Right lung (tissue), 10 donors: ENCODE measurements at places on chromosomes 3 and 15. TPM values are rescaled to one million over a fixed set of nuclear protein-coding genes. Genes with fewer than 3 reads are reported as not detected.

Gene CCR8
- polyA plus RNA-seq: not detected

Gene PSTPIP1
- polyA plus RNA-seq: 1.1 TPM

Gene PLD1
- 5.0 TPM for polyA plus RNA-seq

Gene GOLGA6A
- not detected for polyA plus RNA-seq

Gene CPLX3
- 0.10 TPM for polyA plus RNA-seq

GRCh38 chr15:100310513-100311153 lies 31.1 kb downstream of the ADAMTS17 start:
- DNase-seq: no peak

DNA sequence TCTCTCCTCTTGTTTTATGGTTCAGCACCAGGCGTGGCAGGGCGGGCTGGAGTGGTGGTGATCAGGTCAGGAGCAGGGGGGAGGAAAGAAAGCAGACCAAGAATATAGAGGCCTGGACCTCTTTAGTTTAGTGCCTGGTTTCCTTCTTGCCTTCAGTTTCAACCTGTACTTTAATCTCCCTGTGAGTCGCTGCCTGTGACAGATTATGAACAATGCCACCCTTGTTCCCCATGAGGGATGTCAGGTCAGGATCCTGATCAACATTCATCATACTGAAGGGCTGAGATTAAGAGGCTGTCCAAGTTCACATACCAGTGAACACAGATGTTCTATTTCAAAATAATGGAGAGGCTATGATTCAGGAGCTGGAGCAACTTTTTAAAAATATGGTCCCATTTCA lies 11.4 kb downstream of the ENTPD3 start:
- DNase-seq: no peak

DNA sequence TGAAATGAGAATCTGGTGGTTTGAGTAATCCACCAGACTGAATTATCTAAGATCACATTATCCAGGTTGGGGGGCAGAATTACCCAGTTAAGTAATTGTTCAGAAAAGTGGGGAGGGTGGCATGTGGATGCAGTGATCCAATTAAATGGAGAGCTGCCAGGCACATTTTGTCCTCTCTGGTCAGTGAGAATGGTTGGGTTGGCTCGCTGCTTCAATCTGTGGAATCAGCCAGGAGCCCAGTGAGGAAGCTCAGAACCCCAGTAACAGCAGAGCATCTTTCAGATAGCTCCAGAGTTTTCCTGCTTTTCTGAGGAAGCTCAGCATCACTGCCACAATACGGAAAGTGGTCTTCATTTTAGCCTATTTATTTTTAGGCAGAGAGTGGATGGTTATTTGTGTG lies 6.4 kb upstream of the EXOG start:
- no peak for DNase-seq

GRCh38 chr3:16122155-16122554 lies 52.3 kb upstream of the GALNT15 start:
- DNase-seq: no peak

DNA sequence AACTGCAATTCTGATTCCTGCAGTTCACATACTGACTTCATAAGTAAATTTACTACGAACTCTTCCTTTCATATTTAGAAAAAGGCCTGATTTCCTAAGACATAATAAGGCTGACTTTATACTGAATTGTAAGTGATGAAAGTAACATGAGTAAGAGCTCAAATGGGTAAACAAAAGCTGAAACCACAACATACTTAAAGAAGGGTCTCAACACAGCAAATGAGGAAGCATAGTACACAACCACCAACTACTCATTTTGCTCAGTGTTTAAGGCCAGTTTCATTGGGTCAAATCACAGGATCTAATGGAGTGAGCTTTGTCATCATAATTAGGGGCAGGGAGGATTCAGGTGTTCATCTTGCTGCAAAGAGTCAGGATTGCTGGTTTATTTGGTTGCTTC lies 81.4 kb downstream of the SETD2 start:
- no peak for DNase-seq

DNA sequence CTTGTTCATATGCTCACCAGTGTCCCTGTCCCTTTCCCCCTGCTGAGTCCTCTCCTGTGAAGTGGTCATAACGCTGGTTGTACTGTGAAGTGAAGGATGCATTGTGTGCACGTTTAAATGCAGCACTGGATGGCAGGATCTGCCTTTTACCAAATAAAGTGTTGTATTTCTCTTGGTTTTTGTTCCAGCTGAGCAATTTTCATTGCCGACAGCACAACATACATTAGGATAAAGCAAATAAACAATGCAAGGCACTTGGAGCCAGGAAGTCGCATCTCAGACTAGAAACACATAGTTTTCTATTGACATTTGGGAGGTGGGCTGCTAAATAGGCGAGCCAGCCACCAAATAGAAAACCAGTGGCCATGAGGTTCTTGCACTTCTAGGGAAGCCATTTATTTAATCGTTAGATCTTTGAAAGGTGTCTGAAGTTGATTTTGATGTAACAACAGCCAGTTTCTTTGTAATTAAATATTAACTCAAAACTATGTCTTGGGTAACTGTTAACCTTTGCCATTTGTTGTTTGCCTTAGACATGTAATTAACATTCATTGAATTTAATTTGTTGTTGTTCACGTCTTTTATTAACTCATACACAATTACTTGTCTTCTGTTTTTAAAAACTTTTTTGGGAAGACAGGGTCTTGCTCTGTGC lies 185.3 kb downstream of the FNDC3B start:
- no peak for DNase-seq

DNA sequence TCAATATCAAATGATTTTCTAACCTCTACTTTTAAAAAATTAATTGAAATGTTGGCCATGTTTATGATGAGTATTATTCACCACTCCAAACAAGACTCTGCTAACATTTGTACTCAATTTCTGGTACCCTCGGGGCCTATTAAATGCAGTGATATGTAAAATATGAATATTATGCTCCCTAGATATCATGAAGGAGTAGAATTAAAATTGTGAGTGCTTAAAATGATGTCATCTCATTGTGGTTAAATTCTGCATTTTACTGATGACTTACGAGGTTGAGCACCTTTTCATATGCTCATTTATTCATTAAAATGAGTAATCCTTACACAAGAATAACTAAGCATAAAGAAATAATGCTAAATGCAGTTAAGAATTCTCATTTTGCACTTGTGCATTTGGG lies 159.9 kb downstream of the OCA2 start:
- no peak for DNase-seq

DNA sequence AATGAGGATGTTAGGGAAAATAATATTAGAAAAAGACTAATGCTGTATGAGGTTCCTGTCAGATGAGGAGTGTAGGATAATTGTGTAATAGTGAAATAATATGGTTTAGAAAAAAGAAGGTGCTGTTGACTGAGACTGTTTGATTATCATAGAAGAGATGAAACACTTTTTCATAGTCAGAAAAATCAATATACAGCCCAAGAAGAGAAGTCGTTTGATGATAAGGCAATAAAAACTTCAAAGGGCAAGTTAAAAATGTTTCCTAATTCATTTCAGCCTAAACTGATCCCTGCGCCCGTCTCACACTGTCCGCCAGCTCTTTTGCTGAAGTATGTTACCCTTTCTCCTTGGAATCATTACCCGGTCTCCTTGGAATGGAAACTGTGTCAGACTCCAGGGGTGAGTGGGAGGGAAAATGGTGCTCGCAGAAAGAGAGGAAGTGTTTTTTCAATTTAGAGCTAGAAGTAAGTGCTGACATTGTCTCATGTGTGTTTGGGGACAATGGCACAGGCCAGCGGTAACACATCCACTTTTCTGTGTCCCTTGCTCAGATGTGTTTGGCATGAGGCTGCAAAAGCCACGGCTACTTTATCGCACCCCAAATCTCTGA lies 23.6 kb downstream of the DUT start:
- DNase-seq: no peak

DNA sequence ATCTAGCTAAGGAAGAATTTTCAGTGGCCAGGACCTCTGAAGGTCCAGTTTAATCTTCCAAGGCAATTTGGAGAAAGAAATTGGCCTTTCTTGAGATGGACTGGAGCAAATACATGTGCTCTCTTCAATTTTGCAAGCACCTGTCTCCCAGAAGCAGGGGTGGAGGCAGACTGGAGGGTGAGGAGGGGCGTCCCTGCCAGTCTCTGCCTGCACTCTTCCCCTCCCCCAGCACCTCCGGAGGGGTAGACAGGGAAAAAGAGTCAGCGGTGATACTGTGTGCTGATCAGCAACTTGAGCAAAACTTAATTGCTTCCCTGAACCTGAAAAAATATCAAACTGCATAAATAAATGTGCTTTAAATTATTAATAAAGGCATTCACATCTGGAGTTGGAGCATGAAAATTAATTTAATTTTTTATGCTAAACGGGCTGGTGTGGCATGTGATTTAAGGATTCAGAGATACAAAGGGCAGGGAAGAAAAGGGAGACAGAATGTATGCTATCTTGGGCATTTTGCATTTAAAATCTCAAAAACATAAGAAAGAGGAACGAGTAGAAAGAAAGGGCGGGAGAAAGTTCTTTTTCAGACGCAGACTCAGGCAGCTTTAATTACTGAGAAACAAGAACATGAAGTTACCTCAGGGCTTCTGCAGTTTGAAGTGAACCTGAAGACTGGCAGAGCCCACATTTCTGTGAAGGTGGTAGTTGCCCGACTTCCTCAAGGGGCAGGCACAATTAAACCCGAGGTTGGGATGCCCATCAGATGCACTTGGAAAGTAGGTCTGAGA lies 319.7 kb downstream of the UACA start:
- DNase-seq: no peak

DNA sequence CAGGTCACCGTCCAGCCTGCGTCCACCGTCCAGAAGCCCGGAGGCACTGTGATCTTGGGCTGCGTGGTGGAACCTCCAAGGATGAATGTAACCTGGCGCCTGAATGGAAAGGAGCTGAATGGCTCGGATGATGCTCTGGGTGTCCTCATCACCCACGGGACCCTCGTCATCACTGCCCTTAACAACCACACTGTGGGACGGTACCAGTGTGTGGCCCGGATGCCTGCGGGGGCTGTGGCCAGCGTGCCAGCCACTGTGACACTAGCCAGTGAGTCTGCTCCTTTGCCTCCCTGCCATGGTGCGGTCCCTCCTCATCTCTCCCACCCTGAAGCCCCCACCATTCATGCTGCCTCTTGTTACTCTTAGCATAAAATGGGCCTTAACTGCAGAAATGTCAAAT lies 39.2 kb downstream of the BOC start:
- no peak for DNase-seq

- DNase-seq: no peak
Observed at GRCh38 chr3:59316688-59317275, 267.0 kb upstream of the CFAP20DC start.
